ENCODE measurements at places on chromosomes 7 and 10. TPM values are rescaled to one million over a fixed set of nuclear protein-coding genes. Genes with fewer than 3 reads are reported as not detected.

DNA sequence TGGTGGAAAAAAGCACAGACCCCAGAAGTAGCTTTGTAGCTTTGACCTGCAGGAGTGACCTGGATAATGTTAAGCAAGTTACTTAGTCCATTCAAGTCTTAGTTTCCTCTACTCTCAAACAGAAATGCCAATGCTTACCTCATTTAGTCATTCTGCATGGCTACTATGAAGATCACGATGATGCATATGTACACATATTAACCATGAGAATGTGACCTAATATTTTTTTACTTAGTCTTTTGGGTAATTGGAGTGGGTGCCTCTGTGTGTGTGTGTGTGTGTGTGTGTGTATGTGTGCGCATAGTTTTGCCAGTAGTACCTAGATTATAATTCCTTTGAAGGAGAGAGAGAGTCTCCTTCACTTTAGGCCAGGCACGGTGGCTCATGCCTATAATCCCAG, 95.8 kb downstream of the NRP1 start:
- DNase-seq: no peak

DNA sequence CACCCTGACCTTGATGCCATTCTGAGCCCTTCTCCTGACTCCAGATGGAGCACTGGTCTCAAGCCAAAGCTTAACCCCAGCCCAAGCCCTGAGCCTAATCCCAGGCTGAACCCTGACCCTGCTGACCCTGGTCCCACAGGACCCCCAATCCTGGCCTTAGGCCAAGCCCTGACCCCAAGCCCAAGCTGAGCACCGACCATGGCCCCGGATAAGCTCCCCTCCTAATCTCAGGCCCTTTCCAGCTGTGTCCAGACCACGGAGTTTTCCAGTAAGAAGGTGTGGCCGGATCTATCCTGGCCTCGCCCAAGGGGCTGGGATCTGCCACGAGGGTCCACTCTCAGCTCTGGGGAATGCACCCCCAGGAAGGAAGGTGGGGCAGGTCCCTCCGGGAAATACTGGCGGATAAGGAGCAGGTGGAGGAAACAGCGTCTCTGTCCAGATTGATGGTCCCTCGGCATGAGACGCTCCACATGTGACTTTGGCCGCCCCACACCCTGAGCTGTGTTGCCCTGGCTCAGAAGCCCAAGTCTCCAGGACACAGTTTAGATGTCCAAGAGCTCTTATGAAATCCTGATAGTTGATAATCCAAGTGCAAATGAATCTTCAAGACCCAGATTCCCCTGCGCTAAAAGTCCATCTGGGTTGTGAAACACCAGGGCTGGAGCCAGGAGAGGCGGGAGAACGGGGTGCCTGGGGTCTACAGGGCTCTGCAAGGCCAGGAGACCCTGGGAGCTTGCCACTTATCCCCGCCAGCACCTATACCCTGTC, 10.4 kb downstream of the ELN start:
- DNase-seq: no peak

DNA sequence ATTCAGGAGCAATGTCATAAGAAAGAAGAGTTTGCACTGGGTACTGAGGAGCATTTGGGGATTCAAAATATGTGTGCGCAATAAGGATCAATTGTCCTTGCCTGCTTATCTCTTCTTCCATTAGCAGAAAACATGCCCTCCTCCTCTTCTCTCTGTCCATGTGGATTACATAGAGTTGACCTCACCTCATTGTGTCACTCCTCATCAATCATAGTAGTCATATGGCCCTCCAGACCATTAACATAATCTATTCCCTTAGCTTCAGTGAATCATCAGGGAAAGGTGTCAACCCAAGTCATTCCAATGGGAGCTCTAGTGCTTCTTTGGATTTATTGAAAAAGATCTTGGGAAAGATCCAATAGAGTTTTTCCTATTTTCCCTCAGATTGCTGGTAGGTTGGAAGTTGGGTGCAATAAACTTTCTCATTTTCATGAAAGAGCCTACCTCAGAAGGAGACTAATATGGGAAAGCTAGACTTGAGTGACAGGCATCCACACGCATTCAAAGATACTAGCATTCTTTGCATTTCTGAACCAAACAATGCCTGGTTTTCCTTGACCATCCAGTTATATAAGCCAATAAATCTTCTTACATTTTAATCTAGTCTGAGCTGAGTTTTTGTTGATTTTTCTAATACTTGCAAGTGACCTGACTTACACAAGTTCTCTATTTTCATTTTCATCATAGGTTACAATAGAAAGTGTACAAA, 71.5 kb upstream of the FAM13C start:
- DNase-seq: no peak

GRCh38 chr7:124536156-124536762, 229.3 kb downstream of the GPR37 start:
- no peak for DNase-seq

DNA sequence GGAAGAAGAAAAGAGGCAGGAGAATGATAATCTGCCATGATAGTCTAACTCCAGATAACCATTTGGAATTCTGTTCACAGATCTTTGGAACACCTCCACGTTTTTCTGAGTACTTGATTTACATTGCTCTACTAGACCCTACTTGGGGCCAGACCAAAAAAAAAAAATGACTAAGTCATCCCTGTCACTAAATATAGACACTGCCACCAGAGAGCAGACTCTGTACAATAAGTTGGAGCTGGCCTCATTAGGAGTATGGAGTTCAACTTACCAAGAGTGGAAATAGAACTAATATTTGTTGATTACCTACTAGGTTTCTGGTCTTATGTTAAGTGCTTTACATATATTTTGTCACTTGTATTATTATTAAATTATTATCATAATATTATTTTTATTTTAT, 80.9 kb upstream of the ZNF800 start:
- no peak for DNase-seq

DNA sequence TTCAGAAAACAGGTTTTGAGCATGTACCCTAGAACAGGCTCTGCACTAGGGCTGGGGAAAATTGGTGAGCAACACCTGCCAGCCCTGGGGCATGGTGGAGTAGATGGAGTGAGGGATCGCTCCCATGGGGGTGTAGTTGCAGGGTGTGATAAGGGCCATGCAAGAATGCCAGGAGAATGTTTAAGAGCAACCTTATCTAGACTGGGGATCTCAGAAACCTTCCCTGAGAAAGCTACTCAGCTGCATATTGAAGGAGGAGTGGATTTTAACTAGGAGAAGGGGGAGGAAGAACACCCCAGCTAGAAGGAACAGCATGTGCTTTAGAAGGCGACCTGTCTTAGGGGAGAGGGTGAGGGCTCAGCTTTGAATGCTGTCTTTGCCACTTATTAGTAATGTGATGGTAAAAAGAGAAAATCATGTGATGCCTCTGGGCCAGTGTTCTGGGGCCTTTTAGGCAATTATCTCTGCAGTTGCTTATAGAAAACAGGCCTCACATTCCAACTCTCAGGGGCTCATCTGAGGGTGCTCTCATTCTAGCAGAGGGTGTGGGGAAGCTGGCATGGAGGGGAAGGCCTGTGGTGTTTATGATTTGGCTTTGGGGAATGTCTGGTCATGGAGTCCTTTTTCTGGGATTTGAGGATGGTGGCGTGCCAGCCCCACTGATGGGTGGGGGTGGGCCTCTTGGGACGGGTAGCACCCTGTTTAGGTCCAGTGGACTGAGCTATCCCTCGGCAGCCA, 225.4 kb downstream of the BMPER start:
- DNase-seq: no peak

GRCh38 chr10:16583382-16583781, 61.7 kb upstream of the C1QL3 start:
- no peak for DNase-seq

DNA sequence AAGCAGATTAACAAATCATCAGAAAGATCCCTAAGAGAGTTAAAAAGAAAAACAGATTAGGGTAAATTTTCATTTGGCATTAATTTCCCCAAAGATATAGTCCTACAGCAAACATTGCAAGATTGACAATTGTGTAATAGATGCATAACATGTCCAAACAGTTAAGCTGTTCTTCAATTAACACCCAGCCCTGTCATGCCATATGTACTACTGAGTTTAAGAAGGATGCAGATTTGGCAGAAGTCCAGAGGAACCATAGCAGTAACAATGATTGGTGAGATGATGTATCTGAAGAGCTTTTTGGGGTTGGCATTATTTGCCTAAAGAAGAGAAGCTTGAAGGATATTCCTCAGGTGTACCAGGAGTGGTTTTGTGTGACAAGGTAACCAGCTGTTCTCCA, 287.6 kb downstream of the LRMDA start:
- no peak for DNase-seq

DNA sequence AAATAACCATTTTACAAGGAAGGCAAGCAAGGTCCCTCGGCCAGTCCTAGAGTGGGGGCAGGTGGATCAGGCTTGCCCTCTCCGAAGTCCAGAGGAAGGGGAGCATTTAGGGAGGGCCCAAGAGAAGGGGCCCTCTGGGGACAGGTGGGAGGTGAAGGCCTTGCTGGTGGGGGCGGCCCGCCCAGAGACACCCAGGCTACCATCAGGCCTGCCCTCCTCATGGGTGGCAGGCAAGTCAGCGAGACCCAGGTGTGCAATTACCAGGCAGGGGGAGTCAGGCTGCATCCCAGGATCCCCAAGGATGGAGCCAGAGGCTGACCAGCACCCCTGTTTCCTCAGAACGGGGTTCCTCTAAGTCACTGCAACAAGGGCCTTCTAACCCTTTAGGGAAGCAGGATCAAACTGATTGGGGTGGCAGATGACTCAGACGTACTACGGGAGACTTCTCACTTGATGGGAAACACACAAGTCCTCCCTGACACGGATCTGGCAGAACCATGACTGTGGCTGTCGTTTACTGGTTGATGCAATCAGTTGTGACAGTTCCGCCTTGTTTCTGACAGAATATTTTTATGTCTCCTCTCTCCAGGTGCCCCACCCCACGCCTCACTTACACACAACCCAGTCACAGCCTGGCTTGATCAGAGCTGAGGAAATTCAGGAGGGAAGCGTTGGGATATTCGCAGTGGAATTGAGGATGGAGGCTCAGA, 8.2 kb downstream of the LOXL4 start:
- no peak for DNase-seq

DNA sequence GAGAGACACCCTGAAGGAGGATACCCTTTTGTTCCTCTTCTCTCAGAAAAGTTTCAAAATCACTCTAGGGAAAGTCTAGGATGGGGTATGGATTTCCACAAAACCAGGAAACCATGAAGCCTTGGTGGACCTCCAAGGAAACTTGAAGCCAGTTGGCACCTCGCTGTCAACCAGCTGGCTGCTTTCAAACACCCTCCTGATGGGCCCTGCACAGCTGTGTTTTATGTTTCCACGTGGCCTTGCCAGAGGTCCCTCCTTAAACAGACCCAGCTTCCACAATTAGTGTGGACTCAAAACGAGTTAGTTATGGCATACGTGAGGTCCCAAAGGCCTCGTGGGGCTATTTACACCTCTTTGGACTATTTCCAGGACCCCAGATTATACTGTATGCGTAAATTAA, 5.9 kb downstream of the PPP1R3A start:
- DNase-seq: no peak

The C1GALT1 gene
- total RNA-seq: 28.9 TPM

The HOXA4 gene
- total RNA-seq: 0.42 TPM

The CNPY1 gene
- total RNA-seq: not detected

The PSD gene
- 4.6 TPM for total RNA-seq

The LRMDA gene
- total RNA-seq: 2.5 TPM

All from thymus (tissue), 14 donors.